ENCODE measurements at places on chromosomes 5 and 9.

GRCh38 chr5:112533362-112533761 lies 114.3 kb upstream of the EPB41L4A start:
- DNase-seq = no peak

DNA sequence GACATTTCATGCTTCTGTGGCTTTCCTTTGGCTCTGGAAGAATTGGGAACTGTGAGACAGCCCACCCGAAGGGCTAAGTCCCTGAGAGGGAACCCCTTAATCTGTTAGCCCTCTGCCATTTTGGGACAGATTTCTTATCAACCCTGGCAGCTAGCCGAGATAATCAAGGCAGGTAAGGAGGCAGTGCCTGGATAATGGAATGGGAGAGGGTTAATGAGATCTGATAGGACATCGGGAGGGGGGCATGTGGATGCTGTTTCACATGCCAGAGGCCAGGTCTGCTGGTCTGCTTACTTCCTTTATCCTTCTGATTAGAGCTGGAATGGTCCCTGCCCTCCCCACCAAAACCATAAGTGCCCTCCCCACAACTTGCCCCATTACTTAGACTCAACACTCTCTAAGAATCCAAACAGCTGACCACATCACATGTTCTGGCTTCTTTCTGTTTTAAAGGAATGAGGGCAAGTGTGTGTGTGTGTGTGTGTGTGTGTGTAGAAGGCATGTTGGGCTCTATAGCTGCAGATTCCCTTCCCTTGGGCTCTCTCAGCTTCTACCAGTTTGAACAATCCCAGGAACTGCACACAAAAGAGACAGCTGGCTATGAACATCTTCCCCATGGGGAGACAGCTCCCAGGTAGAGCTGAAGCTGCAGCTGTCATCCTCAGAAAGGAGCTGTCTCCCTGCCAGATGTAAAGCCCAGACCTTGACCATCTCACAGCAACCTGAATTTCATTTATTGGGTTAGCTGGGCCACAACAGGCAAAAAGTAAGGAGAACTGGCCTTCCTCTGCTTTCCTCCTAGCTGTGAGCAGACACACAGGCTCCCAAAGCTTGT lies 221.3 kb downstream of the PIK3R1 start:
- DNase-seq = no peak

DNA sequence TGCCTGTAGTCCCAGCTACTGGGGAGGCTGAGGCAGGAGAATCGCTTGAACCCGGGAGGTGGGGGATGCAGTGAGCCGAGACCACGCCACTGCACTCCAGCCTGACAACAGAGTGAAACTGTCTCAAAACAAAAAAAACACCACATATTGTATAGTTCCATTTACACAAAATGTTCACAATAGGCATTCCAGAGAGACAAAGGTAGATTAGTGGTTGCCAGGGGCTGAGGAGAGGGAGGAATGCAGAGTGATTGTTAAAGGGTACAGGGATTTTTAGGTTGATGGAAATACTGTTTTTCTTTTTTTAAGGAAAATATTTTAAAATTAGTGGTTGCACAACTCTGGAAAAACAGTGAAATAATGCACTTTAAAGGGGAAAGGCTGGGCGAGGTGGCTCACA lies 19.6 kb downstream of the ETF1 start:
- DNase-seq = no peak

- no peak for DNase-seq
Observed at GRCh38 chr9:982394-983230, 6.2 kb downstream of the DMRT3 start.

GRCh38 chr9:133054966-133055365 lies 6.8 kb upstream of the CEL start:
- no peak for DNase-seq

DNA sequence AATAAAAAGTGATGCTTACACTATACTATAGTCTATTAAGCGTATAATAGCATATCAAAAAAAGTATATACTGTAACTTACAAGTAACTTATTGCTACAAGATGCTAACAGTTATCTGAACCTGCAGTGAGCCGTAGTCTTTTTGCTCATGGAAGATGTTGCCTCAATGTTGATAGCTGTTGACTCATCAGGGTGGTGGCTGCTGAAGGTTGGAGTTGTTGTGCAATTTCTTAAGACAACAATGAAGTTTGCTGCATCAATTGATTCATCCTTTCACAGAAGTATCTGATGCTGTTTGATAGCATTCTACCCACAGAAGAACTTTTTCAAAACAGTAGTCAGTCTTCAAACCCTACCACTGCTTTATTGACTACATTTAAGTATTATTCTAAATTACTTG lies 7.8 kb upstream of the C9orf40 start:
- no peak for DNase-seq

DNA sequence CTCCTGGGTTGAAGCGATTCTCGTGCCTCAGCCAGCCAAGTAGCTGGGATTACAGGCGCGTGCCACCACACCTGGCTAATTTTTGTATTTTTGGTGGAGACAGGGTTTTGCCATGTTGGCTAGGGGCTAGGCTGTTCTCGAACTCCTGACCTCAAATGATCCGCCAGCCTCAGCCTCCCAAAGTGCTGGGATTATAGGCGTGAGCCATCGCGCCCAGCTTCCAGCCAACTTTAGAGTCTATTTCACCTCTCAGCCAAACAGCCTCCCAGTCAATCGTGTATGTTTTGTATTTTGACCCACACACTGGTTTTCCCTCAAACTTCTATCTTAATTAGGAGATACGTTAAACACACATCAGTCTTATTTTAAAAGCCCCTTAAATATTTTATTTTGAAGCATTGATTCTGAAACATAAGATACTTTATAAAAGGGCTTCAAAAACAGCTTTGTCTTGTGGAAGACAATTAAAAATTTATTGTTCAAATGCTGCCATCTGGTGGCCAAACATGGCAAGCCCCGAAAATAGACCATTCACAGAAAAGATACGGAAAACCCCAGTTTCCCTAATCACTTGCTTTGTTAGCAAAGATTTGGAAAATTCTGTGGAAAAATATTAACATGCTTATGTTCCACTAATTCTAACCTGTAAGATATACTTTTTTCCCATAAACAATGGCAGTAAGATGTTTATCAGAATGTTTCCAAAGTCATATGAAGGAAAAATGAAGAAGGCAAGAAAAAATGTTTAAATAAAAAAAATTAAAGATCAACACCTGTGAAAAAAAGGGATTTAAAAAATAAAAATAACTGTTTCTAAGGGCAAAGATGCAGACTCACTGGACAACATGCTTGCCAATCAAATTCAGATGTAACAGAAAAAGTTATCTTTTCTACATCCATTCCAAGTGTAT lies 33.1 kb downstream of the APTX start:
- DNase-seq = peak; percentile 52

GRCh38 chr5:74141053-74141452 lies 499.5 kb downstream of the ENC1 start:
- no peak for DNase-seq

DNA sequence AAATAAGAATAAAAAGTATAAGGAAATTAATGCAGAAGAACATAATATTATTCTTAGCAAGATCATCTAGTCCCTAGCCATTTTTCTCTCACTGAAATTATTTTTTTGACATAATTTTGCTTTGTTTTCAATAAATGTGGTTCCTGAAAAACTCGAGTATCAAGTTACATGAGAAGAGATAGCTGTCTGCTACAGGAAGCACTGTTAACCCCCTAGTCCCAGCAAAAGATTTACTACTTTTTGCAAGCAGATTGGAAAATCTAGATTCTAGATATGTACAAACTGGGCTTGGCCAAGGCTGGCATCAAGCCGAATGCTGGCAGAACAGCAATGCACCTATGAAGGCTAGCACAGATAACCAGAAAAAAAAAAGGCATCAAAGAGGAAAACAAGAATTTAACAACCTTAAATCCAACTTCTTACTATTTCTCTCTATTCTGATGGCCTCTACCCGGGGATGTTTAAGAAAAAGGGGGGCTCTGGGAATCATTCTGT lies 21.9 kb upstream of the ISCA1 start:
- DNase-seq = no peak

- DNase-seq = peak; percentile 54
Observed at GRCh38 chr5:168362097-168362885, 70.8 kb downstream of the WWC1 start.

DNA sequence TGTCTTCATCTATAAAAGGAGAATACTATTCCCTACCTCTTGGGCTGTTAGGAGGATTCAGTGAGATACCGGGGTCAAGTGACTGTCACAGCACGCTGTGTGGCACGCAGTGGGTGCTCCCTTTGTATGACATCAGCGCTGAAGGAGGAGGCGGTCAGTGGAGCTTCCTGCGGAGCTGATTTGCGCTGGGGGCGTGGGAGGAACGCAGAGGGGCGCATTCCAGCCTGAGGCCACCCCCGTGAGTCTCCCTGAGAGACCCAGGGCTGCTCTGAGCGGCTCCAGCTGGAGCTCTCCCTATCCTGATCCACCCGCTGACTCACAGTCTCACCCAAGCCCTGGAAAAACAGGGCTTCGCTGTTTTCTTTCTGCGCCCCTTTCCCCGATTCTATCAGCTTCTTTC lies 24.3 kb upstream of the NEURL1B start:
- no peak for DNase-seq

DNA sequence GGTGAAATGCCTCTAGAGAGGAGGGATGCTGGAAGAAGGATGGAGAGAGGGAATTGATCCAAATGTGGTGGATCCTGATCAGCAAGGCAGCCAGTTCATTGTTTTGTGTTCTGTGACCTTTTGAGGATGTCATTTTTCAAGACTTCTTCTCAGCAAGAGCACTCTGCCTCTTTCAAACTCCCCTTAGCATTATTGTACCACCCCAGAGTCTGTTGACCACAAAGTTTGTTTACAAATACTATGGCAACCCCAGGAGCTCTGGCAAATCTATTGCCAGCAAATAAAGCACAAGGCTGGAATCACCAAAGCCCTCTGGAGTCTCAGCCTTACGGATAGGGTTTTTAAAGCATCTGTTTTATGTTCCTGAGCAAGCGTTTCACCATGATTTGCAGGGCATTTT lies 76.2 kb upstream of the SLC1A3 start:
- no peak for DNase-seq

- DNase-seq = no peak
Observed at GRCh38 chr9:128262687-128263086, 13.1 kb downstream of the GOLGA2 start.

- no peak for DNase-seq
Observed at GRCh38 chr5:171711571-171711970, 74.0 kb upstream of the SMIM23 start.

GRCh38 chr5:146890066-146890465 lies 11.5 kb upstream of the PPP2R2B start:
- DNase-seq = no peak

GRCh38 chr5:33886283-33886682 lies 5.5 kb downstream of the ADAMTS12 start:
- DNase-seq = no peak

DNA sequence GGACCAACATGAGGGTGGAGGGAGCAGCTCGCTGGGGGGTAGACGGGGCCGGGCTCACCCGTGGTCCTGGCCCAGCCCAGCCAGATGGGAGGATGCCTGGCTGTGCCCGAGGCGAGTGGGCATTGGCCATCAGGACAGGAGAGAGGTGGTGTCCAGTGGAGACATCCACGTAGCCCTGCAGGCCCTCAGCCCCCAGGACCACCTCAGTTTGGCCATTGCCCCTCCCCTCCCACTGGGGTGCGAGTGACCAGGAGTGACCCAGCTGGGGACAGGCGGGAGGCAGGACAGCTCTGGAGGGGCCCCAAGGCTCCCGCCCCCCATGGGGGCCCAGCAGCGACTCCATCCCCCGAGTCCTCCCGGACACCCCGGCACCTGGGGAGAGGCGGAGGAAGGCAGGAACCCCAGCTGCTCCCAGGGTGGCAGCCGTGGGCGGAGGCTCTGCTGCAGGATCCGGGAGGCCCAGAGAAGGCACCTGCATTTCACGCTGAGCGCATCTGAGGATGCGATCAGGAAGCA lies 8.3 kb downstream of the NOXA1 start:
- DNase-seq = no peak

- DNase-seq = no peak
Observed at GRCh38 chr9:130860458-130861316, 25.6 kb downstream of the ABL1 start.

- no peak for DNase-seq
Observed at GRCh38 chr5:133930061-133930812, 38.2 kb downstream of the C5orf15 start.

GRCh38 chr9:77725820-77726219 lies 77.7 kb upstream of the GNA14 start:
- DNase-seq = no peak

GRCh38 chr5:94744906-94745305 lies 126.4 kb downstream of the SLF1 start:
- DNase-seq = no peak

DNA sequence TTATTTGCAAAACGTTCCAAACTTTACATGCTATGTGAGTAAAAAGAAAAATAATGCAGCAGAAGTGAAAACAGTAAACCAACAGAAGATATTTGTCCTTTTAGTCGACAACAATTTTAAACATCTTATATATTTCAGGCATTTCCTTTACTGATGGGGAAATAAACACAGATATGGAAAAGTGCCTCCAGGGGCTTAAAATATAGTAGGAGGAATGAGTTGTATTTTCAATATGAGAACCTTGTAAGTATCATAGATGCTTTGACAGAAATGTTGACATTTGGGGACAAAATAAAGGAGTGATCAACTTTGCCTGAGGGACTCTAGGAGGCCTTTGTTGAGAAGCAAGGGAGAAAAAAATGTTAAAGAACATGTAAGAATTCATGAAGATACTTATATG lies 1043.5 kb downstream of the CDH12 start:
- DNase-seq = no peak

- no peak for DNase-seq
Observed at GRCh38 chr5:172321593-172321992, 38.0 kb upstream of the UBTD2 start.

- DNase-seq = no peak
Observed at GRCh38 chr9:112527959-112528358, 41.3 kb downstream of the KIAA1958 start.

- DNase-seq = no peak
Observed at GRCh38 chr9:105295986-105296385, 51.5 kb downstream of the SLC44A1 start.

DNA sequence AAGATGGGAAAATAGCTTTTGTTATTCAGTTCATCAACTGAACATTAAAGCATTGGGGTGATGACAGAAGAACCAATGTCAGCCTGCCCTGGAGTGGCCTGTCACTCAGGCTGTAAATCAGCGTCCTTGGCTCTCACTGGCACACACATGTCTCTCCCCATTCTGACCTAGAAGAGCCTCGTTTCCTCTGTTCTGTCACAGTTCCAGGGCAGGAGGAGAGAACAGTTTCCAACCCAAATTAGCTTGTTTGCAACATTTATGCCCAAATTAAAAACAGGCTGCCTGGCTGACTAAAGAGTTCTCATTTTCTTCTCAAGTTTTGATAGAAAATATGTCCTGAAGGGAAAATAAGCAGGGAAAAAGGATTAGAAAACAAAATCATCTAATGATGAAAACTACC lies 520.1 kb downstream of the CHSY3 start:
- no peak for DNase-seq

DNA sequence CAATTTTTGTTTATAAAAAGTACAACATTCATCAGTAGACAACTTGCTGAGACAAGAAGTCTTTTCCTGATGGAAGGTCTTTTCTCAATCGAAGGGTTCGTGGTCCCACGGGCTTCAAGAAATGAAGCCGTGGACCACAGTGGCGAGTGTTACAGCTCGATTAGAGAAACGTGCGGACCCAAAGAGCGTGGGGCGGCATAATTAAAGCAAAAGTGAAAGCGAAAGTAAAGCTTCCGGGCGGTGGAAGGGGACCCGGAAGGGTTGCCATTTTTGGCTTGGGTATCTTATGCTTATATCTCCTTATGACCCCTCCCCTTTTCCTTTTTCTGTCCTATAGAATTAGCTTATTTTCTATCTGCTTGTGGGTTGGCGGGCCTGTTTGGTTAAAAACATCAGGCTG lies 2309.4 kb upstream of the ACO1 start:
- no peak for DNase-seq

- DNase-seq = peak; percentile 31
Observed at GRCh38 chr9:92608909-92609445, 61.0 kb downstream of the IPPK start.
